C1 segment of cervical spinal cord (tissue), 14 donors: ENCODE measurements at places on chromosomes 16 and 17.

- no peak for DNase-seq
These were observed 58.7 kb downstream of the TANC2 start for GRCh38 chr17:63024716-63025115.

GRCh38 chr16:84360170-84360569, 8.2 kb upstream of the ATP2C2 start:
- DNase-seq = no peak

- no peak for DNase-seq
These were observed 69.6 kb downstream of the SEC14L1 start for GRCh38 chr17:77210331-77210730.

- no peak for DNase-seq
These were observed 7.2 kb downstream of the CTF1 start for GRCh38 chr16:30903596-30903995.

- DNase-seq = peak; percentile 89
These were observed at the start of gene AKTIP for GRCh38 chr16:53502331-53503269. AKTIP (minus strand) TSS chr16:53503209; CDS start chr16:53500259, 2,950 bp downstream.

GRCh38 chr17:29663155-29663554, 40.4 kb upstream of the CORO6 start:
- no peak for DNase-seq

- DNase-seq = no peak
These were observed 14.2 kb upstream of the NFATC3 start for GRCh38 chr16:68070806-68071517.

DNA sequence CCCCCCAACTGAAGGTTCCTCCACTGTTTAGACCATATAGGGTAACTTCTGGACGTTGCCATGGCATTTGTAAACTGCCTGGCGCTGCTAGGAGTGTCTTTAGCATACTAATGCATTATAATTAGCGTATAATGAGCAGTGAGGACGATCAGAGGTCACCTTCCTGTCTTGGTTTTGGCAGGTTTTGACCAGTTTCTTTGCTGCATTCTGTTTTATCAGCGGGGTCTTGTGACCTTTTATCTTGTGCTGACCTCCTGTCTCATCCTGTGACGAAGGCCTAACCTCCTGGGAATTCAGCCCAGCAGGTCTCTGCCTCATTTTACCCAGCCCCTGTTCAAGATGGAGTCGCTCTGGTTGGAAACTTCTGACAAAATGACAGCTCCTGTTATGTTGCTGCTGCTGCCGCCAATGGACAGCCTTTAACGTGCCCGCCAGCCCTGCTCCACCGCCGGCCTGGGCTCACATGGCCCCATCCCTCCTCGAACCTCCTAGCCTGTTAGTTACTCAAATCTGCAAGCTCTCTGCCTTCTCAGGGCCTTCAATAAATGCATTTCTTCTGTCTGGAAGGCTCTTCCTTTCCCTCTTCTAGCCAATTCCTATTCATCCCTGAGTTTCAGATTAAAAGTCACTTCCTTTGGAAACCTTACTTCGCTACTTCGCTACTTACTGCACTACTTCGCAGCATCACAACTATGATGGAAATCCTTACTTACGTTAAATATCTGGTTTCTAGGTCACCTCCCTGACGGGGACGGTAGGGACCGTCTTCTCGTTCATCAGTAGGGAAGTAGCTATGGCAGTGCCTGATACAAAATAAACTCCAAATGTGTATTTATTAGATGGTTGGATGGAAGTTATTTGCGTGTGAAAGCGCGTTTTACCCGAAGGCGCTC, 640 bp upstream of the NAGLU start:
- DNase-seq = peak; percentile 43

DNA sequence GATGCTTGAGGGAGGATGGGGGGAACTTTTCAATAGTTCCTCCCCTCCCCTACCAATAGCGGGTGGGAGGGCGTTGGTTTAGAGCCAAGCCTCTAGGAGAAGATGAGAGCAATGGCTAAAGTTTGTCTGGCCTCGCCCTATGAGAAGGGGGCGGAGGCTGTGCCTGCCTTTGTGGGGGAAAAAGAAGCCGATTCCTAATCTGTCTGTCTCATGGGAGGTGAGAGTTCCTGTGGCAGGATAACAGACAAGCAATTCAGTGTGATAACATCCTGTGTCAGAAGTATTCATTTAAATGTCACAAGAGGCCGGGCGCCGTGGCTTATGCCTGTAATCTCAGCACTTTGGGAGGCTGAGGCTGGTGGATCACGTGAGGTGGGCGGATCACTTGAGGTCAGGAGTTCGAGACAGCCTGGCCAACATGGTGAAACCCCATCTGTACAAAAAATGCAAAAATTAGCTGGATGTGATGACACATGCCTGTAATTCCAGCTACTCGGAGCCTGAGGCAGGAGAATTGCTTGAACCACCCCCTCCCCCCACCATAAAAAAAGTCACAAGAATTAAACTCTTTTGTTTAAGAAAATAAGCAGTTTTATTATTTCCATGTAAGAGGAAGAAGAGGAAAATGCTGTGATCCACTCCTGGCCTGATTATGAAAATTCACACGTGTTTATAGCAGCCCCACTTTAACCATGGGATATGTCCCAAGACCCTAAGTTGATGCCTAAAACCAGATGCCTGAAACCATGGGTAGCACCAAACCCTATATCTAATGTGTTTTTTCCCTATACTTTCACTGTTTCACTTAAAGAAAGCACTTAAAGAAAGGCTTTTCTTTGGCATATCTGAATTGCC, 1.7 kb downstream of the SLFN5 start:
- no peak for DNase-seq

GRCh38 chr17:58918072-58918471, 162.4 kb downstream of the PPM1E start:
- DNase-seq = no peak

DNA sequence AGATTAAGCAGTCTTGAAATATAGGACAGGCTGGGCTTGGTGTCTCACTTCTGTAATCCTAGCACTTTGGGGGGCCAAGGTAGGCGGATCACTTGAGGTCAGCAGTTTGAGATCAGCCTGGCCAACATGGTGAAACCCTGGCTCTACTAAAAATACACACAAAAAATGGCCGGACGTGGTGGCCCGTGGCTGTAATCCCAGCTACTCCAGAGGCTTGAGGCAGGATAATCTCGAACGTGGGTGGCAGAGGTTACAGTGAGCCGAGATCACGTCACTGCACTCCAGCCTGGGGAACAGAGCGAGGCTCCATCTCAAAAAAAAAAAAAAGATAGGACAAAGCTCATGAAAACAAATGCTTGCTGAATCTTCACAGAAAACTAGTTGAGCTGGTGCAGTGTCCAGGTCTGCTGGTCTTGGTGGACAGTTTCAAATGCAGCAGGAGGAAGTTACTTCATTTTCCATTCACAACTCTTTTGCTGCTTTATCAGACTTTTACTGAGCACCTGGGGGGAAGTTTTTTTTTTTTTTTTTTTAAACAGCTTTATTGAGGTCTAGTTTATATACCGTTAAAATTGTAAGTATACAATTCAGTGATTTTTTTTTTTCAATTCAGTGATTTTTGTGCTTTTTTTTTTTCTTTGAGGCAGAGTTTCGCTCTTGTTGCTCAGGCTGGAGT, 45.2 kb downstream of the SNX29 start:
- DNase-seq = no peak

GRCh38 chr16:30004811-30005242, 6.0 kb downstream of the DOC2A start:
- DNase-seq = no peak

DNA sequence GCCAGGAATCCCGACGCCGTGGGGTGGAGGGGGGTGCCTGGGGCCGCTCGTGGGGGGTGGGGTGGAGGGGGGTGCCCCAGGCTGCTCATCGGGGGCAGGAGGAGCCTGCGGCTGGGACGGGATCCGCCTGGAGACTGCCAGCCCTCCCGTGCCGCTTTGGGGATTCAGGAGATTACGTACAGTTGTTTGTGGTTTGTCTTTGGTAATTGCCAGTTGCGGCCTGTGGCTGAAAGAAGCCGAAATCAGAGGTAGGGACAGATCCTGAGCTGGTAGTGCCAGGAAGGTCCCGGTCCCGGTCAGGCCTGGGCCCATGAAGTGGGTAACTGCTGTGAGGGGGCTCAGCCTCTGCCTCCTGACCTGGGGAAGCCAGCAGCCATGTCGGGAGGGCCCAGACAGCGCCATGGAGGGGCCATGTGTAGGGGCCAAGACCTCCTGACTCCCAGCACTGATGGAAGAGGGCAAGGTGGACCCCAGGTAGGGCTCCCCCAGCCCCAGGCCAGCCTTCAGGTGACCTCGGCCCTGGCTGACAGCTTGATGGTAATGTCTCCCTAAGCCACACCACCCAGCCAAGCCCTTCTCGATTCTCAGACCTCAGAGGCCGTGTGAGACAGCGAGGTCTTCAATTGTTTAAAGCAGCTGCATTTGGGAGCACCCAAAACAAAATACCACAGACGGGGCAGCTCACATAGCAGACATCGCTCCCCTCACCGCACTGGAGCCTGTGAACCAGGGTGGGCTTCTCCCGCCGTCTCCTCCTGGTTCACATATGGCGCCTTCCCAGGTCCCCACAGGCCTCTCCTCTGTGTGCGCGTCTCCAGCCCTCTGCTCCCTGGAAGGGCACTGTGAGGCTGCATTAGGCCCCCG, 34.9 kb upstream of the SSTR5 start:
- DNase-seq = no peak

DNA sequence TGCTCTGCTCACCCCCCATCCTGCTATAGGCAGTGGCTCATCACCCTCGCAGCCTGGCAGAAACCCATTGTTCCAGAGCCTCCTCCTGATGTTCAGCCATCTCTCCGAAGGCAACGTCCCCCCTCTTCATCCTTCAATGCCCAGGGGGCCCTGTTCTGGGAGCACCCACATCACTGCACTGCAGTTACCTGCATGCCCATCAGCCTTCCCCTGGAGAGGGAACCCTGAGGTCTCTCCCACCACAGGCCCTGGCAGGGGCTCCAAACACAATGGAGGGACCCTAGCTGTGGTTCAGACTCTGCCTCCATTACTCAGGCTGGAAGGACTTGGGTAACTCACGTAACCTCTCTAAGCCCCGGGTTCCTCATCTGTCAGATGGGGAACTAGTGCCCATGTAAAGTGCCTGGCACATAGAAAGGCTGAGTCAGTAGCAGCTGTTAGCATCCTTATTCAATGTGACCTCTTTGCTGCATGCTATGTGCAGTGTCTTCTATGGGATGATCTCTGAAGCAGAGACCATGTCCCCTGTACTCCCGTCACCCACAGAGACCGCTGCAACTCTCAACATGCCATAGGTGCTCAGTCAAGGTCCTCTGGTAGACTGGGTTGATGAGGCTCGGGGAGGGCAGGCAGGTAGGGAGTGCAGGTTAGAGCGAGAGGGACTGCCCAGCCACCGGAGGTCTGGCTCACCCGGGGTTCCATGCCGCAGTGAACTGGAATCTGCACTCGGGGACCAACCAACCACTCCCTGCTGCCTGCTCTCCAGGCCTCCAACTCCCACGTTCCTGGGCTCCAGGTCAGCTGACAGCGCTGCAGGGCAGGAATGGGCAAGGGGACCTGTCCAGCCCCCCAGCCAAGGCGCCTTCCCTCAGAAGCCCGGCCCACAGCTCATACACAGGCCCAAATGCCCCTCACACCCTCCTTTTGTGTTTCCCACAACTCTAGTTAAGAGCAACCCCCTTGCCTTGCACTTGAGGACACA, 233.2 kb downstream of the ZNF423 start:
- DNase-seq = no peak

GRCh38 chr16:73018821-73019456, 29.0 kb downstream of the ZFHX3 start:
- DNase-seq = no peak

GRCh38 chr17:49839455-49839854, 8.4 kb downstream of the TAC4 start:
- DNase-seq = no peak

DNA sequence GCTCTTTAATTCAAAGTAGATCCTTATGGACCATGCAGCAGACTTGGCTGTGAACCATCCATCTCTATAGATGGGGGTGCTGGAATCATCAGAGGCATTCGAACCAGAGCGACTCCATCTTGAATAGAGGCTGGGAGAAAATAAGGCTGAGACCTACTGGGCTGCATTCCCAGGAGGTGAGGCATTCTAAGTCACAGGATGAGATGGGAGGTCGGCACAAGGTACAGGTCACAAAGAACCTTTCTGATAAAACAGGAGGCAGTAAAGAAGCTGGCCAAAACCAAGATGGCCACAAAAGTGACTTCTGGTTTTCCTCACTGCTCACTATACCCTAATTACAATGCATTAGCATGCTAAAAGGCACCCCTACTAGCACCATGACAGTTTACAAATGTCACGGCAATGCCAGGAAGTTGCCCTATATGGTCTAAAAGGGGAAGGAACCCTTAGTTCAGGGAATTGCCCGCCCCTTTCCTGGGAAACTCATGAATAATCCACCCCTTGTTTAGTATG, 89.2 kb upstream of the BRD7 start:
- DNase-seq = no peak

DNA sequence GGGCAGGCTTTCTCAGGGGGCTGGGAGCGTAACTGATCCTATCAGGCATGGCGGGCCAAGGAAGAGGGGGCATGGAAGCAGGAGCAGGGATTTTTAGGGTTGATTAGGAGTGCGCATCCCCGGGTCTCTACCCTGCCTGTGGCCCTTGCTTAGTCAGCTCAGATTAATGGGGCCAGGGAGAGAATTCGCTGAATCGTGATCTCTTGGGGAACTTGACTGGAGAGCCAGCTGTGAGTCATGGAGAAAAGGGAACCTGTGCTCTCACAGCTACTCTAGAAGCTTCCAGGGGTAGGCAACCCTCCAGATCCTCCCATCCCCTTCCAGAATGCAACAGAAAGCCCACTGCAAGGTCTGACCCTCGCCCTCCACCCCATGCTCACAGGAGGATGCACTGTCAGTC, 3.6 kb downstream of the FOXN1 start:
- DNase-seq = no peak

- no peak for DNase-seq
These were observed 82.2 kb downstream of the MYO1D start for GRCh38 chr17:32794533-32795246.

DNA sequence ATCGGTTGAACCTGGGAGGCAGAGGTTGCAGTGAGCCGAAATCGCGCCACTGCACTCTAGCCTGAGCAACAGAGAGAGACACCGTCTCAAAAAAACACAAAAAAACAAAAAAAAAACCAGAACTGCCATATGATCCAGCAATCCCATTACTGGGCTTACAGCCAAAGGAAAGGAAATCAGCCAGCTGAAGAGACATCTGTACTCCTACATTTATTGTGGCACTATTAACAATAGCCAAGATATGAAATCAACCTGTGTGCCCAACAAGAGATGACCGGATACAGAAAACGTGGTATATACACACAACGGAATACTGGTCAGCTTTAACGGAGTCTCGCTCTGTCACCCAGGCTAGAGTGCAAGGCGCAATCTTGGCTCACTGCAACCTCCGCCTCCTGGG, 14.6 kb downstream of the FANCA start:
- DNase-seq = no peak

- no peak for DNase-seq
These were observed 60.1 kb downstream of the TBC1D16 start for GRCh38 chr17:79975498-79976134.

DNA sequence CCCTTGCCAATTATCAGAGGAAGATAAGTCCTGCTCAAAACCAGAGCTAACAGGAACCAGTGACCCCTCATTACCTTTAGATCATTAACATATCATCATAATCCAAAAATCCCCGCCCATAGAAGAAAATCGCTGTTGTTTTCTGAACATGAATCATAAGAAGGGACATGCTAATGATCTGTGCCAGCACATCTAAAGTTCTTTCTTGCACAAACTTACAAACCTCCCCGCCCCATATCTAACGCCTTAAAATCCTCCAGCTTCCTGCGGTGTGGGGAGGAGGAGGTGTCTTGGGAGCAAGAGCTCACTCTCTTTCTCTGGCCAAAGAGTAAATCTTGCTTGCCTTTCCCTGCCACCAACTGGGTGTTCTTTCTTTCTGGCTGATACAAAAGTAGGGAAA, 78.3 kb downstream of the IRX3 start:
- no peak for DNase-seq

GRCh38 chr17:7138800-7139381, 24.3 kb upstream of the ASGR2 start:
- no peak for DNase-seq
